Lower leg skin (tissue), 4 donors: ENCODE measurements at places on chromosomes 6 and 20.
A peak's percentile ranks its signal among the peaks of the same experiment; 100 is the strongest.

DNA sequence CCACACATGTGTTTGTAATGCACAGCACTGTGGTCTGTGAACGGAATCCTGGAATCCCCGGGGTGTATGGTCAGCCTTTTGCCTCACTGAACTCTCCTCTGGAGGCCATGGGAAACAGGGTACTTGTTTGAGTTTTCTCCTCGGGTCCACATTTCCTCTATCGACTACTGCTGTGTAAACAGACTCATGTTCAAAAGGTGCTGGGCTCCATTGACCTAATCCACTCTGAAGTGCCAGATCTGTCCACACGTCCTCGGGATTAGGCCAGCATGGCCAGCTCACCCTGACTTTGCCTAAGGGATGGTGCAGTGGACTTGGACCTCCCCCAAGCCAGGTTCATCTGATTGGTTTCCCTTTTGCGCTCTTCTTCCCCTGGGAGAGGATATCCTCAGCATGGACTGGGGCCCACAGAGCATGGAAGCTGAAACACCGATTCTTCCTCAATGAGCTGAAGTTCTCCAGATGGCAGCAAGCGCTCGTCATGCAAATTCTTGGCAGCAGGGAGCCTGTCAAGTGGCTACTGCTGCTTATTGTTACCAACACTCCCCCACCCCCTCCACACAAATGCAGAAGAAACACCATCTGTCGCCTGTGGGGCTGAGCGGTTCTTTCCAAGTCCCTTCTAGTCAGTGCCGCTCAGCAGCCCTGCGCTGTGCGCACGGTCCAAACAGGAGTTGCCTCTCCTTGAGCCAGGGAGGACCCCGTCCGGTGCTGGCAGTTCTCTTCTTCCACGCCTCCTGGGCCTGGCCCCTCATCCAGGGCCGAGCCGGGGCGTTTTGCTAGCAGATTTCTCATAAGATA, 292.6 kb upstream of the MARCKS start:
- peak; percentile 89 for DNase-seq

DNA sequence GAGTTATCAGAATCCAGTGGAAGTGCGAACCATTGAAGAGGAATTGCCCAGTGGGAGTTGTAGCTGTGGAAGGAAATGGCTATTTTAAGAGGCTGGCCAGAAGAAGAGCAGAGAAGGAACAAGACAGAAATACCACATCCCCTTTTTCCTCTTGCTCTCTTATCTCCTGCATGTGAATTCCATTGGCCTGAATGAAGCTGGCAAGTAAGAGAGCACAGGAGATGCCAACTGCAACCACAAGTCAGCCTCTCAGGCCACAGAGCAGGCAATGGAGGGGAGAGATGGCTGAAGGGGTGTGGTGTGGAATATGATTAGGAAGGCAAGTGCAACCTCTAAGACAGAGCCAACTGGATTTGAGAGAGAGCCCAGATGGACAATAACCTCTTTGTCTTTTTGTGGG, 362.7 kb upstream of the IMPG1 start:
- DNase-seq: no peak

- DNase-seq: no peak
Observed at GRCh38 chr6:151260205-151260604, 20.4 kb downstream of the AKAP12 start.

- DNase-seq: no peak
Observed at GRCh38 chr6:79874531-79875134, 72.7 kb downstream of the ELOVL4 start.

DNA sequence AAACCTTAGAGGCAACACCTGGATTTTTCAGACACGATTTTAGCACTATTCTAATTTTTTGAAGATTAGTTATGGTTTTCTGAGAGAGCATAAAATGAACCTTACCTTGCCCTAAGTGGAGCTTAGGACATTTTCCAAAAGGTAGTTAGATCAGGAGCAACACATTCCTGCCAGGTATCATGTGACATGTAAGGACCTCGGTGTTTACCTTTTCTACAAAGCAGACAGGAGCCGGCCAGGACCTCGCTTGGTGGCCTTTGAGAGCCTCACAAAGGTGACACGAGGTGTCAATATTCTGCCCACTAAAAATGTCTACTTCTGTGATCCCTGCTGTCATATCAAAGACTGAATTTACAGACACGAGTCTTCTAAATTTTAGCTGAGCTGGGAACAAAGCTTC, 174.9 kb downstream of the SMOC2 start:
- no peak for DNase-seq

DNA sequence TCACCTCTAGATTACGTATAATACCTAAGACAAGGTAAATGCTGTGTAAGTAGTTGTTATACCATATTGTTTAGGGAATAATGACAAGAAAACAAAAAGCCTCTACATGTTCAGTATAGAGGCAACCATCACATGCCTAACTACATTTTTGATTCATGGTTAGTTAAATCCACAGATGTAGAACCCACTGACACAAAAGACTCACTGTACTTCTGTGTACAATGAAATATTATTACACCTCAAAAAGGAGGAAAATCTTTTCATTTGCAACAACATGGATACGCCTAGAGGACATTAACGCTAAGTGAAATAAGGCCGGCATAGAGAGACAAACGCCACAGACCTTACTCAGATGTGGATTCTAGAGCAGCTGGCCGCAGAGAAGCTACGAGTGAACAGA, 50.5 kb downstream of the NINL start:
- DNase-seq: no peak

DNA sequence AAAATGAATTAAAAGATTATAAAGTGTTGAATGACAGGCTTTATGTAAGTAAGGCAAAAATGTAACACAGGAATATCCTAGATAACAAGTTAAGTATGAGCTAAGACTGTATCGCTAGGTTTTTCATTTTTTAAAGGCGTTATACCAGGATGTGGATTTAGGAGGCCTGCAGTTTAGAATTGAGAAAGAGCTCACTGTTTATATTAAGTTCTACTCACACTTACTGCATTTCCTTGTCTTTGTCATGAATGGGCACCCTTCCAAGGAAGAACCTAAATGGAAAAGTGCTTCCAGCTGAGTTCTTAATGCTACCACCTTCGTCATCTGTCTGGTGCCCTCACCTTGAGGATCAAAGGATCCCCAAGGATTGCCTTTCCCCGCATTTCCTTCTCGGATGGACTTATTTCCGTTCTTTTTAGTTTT, 148.7 kb downstream of the SOX4 start:
- DNase-seq: no peak

- no peak for DNase-seq
Observed at GRCh38 chr6:137043710-137044365, 927 bp downstream of the IL20RA start.

GRCh38 chr20:62116558-62117361, 5.5 kb upstream of the LSM14B start:
- DNase-seq: no peak

DNA sequence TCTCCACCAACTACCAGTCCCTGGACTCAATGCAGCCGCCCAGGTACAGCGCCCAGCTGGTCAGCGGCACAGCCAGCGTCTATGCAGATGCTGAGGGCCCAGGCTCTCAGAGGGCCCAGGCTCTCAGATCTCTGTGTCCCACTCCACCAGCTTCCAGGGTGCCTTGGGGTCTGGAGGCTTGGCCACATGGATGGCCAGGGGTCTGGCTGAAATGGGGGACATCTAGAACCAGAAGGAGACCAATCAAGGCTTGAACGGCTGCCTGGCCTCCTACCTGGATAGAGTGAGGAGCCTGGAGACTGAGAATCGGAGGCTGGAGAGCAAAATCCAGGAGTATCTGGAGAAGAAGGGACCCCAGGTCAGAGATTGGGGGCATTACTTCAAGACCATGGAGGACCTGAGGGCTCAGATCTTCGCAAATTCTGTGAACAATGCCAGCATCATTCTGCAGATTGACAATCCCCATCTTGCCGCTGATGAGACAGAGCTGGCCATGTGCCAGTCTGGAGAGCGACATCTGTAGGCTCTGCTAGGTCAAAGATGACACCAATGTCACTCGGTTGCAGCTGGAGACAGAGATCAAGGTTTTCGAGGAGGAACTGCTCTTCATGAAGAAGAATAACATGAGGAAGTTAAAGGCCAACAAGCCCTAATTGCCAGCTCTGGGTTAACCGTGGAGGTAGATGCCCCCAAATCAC, 44.1 kb upstream of the GRM4 start:
- DNase-seq: peak; percentile 81

- DNase-seq: no peak
Observed at GRCh38 chr6:166851426-166851825, 104.9 kb downstream of the RNASET2 start.

DNA sequence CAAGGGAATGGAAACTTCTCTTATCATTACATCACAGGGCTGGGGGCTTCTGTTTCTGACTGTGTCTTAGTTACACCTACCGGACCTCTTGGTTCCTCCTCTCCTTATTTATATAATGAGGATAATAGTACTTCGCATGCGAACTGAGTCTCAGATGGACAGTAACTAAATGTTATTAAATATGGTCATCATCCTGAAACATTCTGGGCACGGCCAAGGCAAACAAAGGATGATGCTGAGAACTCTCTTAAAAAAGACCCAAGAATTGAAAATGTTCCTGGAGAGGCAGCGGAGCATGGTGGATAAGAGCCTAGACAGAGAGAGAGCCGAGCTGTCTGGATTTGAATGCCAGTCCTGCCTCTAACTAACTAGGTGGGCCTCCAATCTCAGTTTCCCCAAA, 119.8 kb upstream of the SASH1 start:
- no peak for DNase-seq

- no peak for DNase-seq
Observed at GRCh38 chr6:168852376-168852884, 401.2 kb downstream of the THBS2 start.

GRCh38 chr6:44679438-44680201, 292.1 kb downstream of the CDC5L start:
- no peak for DNase-seq

- DNase-seq: no peak
Observed at GRCh38 chr6:106773522-106773921, 144.1 kb downstream of the QRSL1 start.

DNA sequence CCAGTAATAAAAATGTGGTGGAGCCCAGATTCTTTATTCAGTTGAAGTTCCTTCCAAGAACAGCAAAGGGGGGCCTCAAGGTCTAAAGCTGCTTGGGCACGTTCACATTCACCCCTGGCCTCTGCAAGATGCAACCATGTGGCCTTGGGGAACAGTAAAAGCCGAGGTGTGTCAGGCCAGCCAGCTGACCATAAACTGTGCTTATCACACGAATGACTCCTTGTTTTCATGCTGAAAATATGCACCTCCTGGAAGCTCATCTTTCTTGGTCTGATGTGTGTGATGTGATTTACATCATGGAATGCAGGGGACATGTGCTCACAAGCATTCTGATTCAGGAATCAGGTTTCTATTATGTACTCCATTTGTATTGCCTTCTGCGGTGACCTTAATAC, 211.6 kb upstream of the MARCKS start:
- DNase-seq: no peak
